ENCODE measurements at places on chromosomes 13 and 19.

DNA sequence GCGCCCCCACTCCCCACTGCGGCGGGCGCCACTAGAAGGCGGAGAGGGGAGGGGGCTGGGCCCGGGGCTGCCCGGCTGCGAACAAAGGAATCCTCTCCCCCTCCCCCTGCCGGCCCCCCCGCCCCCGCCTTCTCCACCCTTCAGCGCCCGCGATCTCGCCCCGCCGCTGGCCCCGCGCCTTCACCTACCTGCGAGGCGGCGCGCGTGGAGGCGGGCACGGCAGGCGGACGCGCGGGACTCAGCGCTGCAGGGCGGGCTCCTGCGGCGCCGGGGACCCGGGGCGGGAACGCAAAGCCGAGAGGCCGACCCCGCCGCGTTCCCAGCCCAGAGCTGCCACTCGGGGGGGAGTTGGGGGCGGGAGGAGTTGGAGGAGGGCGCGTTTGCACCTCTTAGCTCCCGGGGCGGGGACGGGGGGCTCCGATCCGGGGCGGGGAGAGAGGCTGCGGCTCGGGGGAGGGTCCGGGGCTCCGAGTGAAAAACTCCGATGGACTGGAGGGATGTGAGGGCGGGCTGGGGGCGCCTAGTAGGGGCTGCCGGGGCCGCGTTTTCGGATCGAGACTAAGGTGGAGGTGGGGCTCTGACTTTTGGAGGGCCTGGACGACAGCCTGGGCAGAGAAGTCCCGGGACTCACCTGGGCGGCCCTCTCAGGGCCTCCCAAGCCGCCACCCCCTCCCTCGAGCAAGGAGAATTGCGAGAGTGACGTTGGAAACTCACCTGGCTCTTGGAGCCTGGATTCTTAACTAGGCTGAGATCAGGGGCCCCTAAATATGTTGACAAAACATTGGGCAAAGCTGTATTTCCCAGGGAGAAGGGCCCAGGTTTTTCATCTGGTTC, at the start of gene FBN3:
Gene FBN3 (minus strand): TSS at position 332 of the 834 bp plus-strand sequence. CDS start 2,112 bp downstream, outside the sequence.
- no peak for DNase-seq

- no peak for DNase-seq
Measured at GRCh38 chr19:52995711-52996110, 18.0 kb upstream of the ERVV-1 start.

DNA sequence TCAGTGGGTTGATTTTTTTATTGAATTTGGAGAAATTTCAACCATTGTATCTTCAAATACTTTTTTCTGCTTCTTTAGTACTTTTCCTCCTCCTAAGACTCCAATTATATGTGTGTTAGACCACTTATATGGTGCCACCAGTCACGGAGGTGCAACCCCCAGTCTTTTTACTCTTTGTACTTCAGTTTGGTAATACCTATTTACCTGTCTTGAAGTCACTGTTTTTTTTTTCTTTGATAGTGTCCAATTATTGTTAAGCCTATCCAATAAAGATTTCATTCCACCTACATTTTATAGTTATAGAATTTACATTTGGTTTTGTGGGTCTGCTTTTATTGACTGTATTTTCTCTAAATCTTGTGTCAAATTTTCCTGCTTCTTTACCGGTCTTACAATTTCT, 14.9 kb downstream of the ZNF283 start:
- no peak for DNase-seq

GRCh38 chr13:31468114-31468902, 268.5 kb downstream of the B3GLCT start:
- DNase-seq, result no peak

DNA sequence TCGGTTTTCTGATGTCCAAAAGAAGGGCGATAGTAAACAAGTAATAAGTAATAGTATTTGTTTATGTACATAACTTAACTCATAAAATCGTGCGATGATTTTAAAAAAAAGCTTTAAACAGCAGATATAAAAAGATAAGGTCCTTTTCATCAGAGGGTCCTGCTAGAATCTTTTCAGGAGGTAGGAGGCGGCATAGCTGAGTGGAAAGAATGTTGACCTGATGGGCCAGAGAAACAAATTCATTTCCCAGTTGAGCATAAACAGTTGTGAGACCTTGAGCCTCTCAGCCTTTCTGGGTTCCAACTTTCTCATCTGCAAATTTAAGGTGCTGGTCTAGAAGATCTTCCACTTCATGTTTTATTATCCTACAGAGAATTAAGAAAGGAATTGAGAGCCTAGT, 173.5 kb downstream of the LACC1 start:
- DNase-seq, result no peak

DNA sequence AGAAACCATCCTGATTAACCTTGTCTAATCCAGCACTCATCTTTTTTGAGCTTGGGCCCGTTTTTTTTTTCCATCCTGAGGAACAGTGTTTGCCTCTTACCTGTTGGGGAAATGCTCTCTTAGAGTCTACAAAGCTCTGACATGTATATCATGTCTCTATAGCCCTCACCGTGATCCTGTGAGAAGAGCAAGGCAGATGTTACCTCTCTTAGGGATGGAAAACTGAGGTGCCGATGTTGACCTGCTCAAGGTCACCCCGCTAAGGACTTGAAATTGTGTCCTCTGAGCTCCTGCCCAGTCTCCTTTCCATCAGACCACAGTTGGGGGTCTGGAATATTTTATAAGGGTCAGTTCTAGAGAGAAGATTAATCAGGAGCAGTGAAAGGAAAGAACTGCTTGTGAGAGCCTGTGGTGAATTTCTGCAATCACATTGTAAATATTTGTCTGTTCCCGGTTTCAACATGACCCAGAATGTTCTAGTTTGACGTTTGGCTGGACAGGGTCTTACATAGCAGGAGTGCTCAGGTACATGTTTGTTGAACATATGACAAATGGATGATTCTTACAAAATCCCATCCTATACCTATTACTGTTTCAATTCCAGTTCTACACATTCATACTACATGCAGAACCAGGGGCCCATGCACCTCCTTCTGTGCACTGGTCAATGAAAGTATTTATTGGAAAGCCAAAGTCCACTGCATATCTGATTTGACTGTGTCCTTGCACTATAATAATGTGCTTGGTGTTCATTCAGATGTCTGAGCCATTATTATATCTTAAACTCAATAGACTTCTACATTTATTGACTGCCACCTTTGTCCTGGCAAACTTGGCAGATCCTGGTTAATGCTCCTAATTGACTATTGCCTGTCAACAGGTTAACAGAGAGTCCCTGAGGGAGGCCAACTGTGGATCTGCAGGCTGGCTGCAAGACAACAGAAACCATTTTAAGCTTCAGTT, 12.1 kb downstream of the SLC25A15 start:
- no peak for DNase-seq

GRCh38 chr13:45046445-45046844, 57.1 kb downstream of the GPALPP1 start:
- DNase-seq, result no peak

- peak; percentile 54 for DNase-seq
Measured at GRCh38 chr19:38004521-38005223, 97.7 kb downstream of the SIPA1L3 start.

DNA sequence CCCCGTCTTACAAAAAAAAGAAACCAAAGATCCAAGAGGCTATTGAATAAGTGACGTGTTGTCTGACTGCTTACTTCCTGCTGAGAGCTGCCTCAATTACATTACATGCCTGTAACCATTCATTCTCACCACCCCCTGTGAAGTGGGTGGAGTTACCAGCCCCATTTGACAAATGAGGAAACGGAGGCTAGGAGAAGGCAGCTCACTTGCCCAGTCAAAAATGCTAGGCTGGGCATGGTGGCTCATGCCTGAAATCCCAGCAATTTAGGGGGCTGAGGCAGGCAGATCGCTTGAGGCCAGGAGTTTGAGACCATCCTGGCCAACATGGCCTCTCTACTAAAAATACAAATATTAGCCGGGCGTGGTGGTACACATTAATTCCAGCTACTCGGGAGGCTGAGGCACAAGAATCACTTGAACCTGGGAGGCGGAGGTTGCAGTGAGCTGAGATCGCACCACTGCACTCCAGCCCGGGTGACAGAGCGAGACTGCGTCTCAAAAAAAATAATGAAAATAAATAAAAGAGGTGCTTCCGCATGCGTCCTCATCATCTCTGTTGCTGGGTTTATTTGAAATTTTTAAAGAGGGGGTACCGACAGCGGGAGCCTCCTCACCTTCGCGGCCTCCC, 499 bp downstream of the LSM7 start:
- peak; percentile 78 for DNase-seq
